ENCODE measurements at places on chromosomes 2 and 18. TPM values are rescaled to one million over a fixed set of nuclear protein-coding genes. Genes with fewer than 3 reads are reported as not detected.

CAPN14 gene
- 0.44 TPM for polyA plus RNA-seq

MATN3 gene
- polyA plus RNA-seq = 2.0 TPM

ARHGAP15 gene
- polyA plus RNA-seq = 3.9 TPM

PJVK gene
- 2.8 TPM for polyA plus RNA-seq

COL4A3 gene
- 1.4 TPM for polyA plus RNA-seq

ELOA2 gene
- not detected for polyA plus RNA-seq

ZNF396 gene
- 1.3 TPM for polyA plus RNA-seq

VWC2L gene
- not detected for polyA plus RNA-seq

POTEC gene
- polyA plus RNA-seq = not detected

LHCGR gene
- 0.14 TPM for polyA plus RNA-seq

REG1B gene
- polyA plus RNA-seq = 1.7 TPM

BOLL gene
- not detected for polyA plus RNA-seq

SLC23A3 gene
- polyA plus RNA-seq = 0.79 TPM

GRCh38 chr2:226064932-226065570, 665.5 kb downstream of the NYAP2 start:
- no peak for DNase-seq

- DNase-seq = no peak
Observed at GRCh38 chr2:62814123-62814522, 108.6 kb downstream of the EHBP1 start.

- DNase-seq = no peak
Observed at GRCh38 chr2:197128126-197128525, 182.5 kb downstream of the ANKRD44 start.

DNA sequence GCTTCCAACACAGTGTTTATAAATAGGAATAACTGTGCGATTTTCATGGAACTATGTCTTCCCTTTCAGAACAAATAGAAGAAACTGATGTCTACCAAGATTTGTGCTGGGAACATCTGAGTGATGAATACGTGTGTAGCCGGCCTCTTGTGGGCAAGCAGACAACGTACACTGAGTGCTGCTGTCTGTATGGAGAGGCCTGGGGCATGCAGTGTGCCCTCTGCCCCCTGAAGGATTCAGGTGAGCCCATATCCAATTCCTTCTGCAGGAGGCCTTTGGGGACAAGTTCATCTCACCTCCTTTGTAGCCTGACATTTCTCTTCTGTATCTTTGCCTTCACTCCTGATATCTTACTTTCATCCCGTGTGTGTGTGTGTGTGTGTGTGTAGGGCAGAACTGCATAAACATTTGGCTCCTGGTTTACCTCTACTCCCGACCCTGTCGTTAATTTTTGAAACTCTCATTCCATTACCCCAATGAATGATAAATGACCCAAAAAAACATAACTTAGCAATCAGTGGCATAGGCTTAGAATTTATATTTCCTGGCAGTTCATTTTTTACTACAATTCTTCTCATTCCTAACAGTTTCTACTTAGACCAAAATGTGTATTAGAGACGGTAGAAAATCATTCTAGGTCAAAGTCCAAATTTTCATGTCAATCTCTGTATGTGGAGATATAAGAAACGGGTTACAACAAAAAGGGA, 111.0 kb upstream of the RASGRP3 start:
- DNase-seq = no peak

DNA sequence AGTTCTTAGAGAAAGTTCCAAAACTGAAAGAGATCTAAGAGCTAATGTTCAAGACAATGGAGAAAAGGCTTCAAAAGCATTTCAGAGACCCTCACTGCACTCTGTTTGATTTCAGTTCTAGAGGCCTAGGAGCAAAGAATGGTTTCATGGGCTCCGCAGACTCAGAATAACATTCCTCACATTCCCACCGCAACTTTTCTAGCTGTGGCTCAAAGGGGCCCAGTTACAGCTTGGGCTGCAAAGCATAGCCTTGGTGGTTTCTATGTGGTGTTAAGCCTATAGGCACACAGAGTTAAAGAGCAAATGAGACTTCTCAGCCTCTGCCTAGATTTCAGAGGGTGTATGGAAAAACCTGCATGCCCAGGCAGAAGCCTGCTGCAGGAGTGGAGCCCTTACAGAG, 73.0 kb downstream of the FSIP2 start:
- DNase-seq = no peak

- no peak for DNase-seq
Observed at GRCh38 chr2:23939987-23940717, at the start of gene UBXN2A. Gene UBXN2A (plus strand): TSS chr2:23940463. CDS start chr2:23958315, 17,852 bp downstream.

DNA sequence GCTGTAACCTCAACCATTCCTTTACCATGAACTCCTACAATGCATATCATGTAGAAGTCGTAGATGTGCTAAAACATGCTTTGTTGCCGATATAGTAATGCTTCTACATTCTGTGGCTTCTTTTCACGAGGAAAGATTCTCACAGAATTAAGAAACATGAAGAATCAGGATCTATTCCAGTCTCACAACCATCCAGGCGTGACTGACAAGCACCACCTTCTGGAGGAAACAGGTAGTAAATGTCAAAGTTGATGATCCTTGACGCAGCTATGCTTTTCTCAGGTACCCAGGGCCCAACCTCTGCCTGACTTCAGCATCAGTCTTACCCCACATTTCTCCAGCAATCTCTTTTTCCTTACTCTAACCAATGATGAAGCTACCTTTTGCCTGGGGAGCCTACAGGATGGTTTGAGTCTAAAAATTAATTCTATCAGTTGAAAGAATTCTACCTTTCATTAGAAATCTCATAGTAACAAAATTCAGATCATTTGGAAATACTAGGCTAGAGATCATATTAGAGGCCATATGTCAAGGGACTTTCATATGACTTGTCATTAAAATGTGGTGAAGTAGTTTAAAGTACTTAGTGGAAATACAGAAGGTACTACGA, 123.3 kb upstream of the RND3 start:
- DNase-seq = no peak

DNA sequence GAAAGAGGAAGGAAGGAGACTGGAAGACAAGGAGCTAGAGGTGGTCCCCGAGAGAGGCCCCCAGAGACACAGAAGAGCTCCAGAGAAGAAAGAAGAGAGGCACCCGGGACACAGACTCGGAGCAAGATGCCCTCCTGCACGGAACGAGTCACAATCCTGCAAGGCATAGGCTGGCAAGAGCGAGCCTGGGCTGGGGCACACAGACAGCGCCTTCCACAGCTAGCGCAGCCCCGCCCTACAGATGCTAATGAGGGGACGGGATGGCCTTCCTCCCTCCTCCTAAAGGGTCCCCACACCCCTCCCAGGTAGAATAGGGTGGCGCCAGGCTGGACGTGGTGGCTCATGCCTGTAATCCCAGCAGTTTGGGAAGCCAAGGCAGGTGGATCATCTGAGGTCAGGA, 19.8 kb upstream of the GPR17 start:
- DNase-seq = no peak

DNA sequence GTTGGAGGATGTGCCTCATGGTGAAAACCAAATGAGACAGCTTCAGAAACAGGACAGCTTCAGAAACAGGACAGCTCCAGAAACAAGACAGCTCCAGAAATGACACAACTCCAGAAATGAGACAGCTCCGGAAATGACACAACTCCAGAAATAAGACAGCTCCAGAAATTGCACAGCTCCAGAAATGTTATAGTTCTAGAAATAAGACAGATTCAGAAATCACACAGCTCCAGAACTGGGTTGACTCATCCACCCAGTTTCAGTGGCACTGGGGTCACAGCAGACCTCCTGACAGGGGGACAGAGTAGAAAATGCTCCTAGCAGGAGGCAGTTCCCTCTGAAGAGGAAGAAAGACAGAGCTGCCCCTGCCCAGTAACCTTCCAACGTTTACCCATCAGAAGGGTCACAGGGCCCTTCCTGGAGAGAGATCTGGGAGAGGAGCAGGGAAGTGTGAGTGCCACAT, 26.9 kb upstream of the COL6A3 start:
- no peak for DNase-seq

- no peak for DNase-seq
Observed at GRCh38 chr2:230459216-230459615, 43.2 kb downstream of the SP100 start.

DNA sequence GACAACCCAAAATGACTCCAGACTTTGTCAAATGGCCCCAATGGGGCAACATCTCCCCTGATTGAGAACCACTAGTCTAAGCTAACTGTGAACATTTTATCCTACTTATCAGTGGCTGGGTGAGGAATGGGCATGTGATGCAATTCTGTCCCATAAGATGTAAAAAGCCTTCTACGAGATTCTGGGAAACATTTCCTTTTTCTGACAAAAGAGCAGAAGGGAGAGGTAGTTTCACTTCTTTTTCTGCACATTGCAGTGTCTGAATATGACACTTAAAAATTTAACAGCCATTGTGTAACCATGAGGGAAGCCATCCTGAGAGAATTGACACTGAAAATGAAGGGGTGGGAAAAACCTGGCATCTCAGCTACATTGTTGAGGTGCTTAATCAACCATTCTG, 17.3 kb upstream of the MARCHF4 start:
- DNase-seq = no peak

GRCh38 chr2:31693882-31694281, 113.1 kb upstream of the SRD5A2 start:
- DNase-seq = no peak

- DNase-seq = no peak
Observed at GRCh38 chr2:219438453-219438852, 3.8 kb downstream of the SPEG start.

DNA sequence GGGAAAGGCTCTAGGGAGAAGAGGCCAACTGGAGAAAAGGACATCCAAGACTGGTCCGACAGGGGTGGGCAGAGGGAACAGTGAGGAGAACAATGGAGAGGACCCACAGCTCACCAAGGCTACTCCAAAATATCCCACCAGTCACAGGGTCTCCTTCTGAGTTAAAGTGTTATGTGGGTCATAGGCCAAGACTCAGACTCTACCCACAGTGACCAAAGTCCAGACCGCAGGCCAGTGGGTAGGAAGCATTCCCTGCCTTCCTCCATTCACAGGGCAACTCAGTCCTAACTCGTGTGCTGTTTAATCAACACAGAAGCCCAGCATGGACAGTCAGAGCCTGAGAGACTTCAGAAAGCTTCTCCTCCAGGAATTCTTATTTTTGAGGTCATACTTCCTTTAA, 260.6 kb downstream of the SMAD2 start:
- DNase-seq = no peak

GRCh38 chr18:27062802-27063201, 122.3 kb downstream of the CHST9 start:
- no peak for DNase-seq

GRCh38 chr18:47756364-47757016, 174.0 kb downstream of the SMAD2 start:
- DNase-seq = no peak

- DNase-seq = peak; percentile 32
Observed at GRCh38 chr18:76697441-76697901, 124.9 kb upstream of the ZNF236 start.

DNA sequence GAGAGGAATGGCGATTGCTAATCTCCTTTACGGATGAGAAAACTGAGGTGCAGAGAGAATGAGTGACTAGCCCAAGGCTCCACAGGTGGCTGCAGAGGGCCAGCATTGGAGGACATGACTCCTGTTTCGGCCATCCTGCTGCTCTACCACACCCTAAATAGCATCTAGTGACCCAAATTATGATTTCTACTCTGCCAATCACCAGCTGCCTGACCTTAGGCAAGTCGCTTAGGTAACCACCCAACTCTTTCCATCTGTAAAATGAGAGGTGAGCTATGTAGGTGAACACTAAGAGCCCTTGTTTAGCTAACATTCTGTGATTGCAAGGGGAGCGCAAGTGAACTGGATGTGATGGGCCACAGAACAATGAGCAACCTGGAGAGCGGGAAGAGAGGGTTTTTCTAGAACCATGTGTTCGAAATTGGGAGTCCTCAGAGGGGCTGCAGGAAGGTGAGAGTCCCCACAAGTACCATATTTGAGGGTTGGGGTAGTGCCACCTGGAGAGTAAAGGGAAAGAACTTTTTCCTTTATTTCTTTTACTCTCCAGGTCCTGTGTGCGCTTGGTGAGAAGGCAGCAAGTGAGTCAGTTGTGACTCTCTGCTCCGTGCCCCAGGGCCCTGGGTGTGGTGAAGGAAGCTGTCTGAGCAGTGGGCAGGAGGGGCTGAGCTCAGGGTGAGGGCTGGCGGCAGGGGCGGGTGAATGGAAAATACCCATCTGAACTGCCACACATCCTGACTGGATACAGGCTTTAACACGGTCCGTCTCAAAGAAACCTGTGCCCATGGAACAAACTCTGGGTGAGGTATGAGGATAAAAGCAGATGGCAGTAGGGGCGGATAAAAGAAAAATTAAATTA, 2.4 kb downstream of the CYP27C1 start:
- DNase-seq = no peak

DNA sequence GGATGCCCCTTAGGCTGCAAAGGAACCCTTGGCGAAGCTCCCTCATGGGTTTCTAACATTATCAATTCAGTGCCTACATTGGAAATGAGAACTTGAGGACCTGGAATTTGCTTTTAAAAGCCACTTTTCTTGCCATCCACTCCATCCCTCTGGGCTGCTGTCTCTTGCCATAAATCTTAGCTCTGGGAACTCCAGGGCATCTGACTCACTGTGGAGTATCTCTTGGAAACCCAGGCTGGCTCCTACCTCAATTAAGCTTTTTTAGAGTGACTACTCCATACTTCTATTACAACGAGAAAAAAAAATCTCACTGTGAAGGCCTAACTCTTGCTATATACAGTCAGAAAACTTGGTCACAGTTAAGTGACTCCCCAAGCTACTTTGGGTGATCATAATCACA, 227.2 kb upstream of the SETBP1 start:
- DNase-seq = no peak

DNA sequence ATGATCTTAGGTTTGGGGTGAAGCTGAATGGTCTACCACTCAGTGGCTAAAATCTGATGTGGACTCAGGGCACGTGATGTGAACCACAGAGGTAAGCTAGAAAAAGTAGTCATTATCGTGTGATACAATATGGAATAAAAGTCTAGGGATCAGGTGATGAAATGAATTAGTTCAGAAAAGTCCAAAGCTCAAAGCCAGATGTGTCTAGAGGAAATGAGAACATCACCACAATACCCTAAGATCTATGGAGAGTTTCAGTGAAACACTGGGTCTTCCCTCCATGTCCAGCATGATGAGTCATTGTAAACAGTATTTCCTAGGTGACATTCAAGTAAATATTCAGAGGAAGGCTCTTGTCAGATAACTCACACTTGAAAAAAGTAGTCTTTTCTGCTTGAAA, 1257.4 kb upstream of the ZEB2 start:
- DNase-seq = no peak

DNA sequence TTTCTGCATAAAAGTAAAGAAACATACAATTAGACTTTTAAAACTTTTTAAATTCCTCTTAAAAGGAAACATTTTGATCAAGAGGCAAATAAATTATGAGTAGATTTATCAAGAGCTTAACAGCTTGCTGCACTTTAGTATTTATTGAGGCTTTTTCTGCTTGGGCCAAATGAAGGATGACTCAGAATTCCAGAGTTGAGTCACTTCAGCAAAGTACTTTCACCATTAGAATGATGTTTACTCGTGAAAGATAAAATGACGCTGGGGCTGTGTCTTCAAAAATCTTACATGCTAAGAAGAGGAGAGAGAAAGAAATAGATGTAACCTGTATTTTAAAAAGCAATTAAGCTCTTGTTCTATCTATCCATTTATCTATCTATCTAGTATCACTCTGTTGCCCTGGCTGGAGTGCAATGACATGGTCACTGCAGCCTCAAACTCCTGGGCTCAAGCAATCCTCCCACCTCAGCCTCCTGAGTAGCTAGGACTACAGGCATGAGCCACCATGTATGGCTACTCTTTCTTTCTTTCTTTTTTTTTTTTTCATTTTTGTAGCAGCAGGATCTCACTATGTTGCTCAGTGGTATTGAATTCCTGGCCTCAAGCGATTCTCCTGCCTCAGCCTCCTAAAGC, 75.3 kb upstream of the RIOK3 start:
- no peak for DNase-seq

GRCh38 chr18:23918395-23919032, 96.0 kb upstream of the TTC39C start:
- DNase-seq = peak; percentile 40
